B cell (primary cell): ENCODE measurements at places on chromosomes 2 and 18. TPM values are rescaled to one million over a fixed set of nuclear protein-coding genes. Genes with fewer than 3 reads are reported as not detected.

The CHRND gene
- not detected in 2 replicates for total RNA-seq

The B4GALT6 gene
- 1.7 TPM in 2 replicates for total RNA-seq

The OLA1 gene
- total RNA-seq, result 44.3 and 47.7 TPM in 2 replicates

The ARHGAP15 gene
- total RNA-seq, result 187 and 198 TPM in 2 replicates

GRCh38 chr18:26649193-26649543 is 100.8 kb upstream of the KCTD1 start:
- no peaks in the 10 kb centered on the region for H3K4me1 ChIP-seq
- DNase-seq, result no peak
- H3K36me3 ChIP-seq, result no peaks in the 10 kb centered on the region
- H3K27me3 ChIP-seq, result peaks cover 16% of the 10 kb centered on the region
- no peak overlapping the region for H3K4me3 ChIP-seq

- H3K4me3 ChIP-seq, result no peak overlapping the region
- H3K36me3 ChIP-seq, result no peaks in the 10 kb centered on the region
- H3K4me1 ChIP-seq, result no peaks in the 10 kb centered on the region
- no peak for DNase-seq
Observed at GRCh38 chr2:121860033-121860757, 104.7 kb downstream of the TSN start.

DNA sequence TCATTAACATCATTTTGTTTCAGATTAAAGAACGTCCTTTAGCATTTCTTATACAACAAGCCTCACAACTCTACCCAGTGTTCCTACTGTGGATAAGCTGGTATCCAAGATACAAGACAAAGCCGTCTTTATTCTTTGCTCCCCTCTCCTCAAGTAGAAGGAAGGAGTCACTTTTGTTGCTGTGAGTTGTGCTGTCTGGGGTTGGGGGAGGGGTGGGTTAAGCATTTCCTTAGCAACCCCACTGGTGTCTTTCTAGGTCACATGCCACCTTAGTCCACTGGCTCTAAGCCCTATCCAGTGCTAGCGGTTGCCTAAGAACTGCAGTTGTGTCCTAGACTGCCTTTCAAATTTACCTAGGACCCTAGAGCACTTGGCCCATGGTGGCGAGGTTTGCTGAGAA is 155.6 kb upstream of the PIEZO2 start:
- no peaks in the 10 kb centered on the region for H3K4me1 ChIP-seq
- no peak overlapping the region for H3K4me3 ChIP-seq
- no peak overlapping the region for H3K27ac ChIP-seq
- DNase-seq, result no peak

DNA sequence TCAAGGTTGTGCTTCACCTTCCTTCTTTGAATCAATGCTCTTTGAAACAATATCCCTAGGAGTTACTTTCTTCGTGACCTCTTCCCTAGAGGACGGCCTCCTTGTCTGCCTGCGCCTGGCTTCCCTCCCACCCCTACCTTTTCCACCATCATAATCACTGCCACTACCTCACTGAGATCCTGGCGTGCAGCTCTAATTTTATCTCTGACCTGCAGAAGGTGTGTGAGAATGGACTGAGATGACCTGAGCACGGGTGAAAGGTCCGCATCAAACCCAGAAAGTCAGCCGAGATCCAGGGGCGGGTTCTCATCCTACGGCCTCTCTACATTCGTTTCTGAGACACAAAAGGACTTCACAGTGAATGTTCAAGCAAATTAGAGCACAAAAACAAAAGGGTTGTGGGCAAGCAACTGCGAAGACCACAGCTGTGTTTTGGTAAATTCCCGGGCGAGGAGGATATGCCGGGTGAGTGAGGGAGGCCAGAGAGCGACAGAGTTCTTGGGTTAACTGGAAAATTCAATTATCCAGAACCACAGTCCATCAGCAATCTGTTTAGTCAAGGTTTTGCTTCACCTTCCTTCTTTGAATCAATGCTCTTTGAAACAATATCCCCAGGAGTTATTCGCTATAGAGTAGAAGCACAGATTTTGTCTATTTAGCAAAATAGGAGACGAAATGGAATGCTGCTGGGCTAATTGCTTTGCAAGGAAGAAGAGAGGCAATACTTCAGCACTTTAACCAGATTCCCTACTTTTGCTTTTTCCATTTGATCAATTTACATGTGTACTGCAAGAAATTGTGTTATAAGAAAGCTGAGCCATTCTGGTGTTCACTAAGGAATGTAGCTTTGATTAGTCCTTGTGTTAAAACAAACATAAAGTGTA is 212.6 kb downstream of the ACKR3 start:
- DNase-seq, result no peak
- no peaks in the 10 kb centered on the region for H3K27me3 ChIP-seq
- H3K27ac ChIP-seq, result no peak overlapping the region
- H3K36me3 ChIP-seq, result no peaks in the 10 kb centered on the region
- no peaks in the 10 kb centered on the region for H3K4me1 ChIP-seq
- H3K4me3 ChIP-seq, result no peak overlapping the region

DNA sequence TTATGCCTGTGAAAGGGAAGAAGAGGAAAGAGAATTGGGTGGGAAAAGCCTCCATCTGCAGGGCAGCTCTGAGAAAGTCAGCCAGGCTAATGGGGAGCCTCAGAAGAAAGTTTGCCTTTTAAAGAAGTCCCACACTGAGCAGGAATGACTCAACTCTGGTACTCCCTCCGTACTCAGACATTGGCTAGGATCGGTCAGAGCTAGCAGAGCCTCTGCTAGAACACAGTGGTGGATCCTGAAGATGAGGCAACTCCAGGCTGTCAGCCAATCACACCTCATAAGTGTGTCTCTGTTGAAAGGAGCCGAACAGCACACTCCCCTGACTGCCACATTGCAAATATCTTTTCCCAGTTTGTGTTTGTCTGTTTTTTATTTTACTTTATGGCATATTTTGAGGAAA is 96.9 kb downstream of the HNRNPLL start:
- H3K36me3 ChIP-seq, result no peaks in the 10 kb centered on the region
- no peak for DNase-seq
- H3K27ac ChIP-seq, result no peak overlapping the region
- H3K4me1 ChIP-seq, result no peaks in the 10 kb centered on the region
- no peaks in the 10 kb centered on the region for H3K27me3 ChIP-seq

DNA sequence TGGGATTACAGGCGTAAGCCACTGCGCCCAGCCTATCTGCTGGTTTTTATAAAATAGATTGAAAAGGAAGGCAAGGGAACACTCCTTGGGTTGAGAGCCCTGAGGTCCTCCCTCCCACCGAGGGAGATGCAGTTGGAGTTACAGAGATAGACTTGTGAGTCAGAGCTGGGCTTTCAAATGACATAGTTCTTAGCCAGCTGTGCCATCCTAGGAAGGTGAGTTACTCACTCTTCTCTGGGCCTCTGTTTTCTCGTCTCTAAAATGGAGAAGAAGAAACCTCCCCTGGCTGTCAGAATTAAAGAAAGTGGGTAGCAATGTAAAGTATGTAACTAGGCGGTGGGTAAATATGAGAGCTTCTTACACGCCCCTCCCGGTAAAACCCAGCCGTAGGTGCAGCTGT is 2.4 kb downstream of the LRRFIP1 start:
- no peak overlapping the region for H3K4me3 ChIP-seq
- no peak overlapping the region for H3K27ac ChIP-seq
- peaks cover 10% of the 10 kb centered on the region for H3K4me1 ChIP-seq
- no peaks in the 10 kb centered on the region for H3K36me3 ChIP-seq

DNA sequence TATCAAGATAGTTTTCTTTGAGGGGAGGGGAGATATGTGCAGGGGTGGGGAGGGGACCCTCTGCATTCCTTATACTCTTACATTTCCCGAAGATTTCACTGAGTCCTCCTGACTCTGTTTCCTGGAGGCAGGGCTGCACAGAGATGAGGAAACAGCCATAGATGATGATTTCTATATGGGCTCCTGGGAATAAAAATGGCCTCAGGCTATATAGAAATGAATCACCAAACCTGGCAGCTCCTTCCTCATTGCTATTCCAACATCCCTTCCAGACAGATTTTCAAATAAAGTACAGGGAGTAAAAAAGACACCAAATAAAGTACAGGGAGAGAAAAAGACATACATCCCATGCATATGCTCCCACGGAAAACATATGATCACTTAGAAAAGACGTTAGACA is 474.8 kb upstream of the RAB6C start:
- no peak overlapping the region for H3K27ac ChIP-seq
- no peaks in the 10 kb centered on the region for H3K27me3 ChIP-seq
- H3K36me3 ChIP-seq, result no peaks in the 10 kb centered on the region
- no peak overlapping the region for H3K4me3 ChIP-seq
- no peaks in the 10 kb centered on the region for H3K4me1 ChIP-seq

DNA sequence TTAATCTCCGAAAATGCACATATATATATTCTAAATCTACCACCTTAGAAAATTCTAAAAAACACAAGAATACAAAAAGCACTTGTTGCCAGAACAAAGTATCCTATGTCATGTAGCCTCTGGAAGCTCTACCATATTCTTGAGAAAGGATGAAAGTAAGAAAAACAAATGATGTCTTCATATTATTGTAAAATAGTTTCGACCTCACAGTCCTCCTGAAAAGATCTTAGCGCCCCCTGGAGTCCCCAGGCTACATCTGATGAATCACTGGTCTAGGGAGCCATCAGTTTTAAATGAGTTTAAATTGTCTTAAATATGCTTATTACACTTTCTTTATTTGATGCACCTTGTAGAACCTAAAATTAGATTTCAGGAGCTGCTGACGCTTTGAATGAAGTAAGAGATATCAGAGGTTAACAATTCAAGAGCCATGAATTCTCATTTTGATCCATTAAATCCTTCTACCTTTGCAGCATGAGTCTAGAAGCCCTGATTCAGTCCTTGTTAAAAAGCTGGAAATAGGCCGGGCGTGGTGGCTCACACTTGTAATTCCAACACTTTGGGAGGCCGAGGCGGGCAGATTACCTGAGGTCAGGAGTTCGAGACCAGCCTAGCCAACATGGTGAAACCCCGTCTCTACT is 138.8 kb downstream of the MCFD2 start:
- no peak overlapping the region for H3K4me3 ChIP-seq
- H3K27ac ChIP-seq, result no peak overlapping the region
- H3K4me1 ChIP-seq, result no peaks in the 10 kb centered on the region
- no peaks in the 10 kb centered on the region for H3K36me3 ChIP-seq
- peak; percentile 60 for DNase-seq

DNA sequence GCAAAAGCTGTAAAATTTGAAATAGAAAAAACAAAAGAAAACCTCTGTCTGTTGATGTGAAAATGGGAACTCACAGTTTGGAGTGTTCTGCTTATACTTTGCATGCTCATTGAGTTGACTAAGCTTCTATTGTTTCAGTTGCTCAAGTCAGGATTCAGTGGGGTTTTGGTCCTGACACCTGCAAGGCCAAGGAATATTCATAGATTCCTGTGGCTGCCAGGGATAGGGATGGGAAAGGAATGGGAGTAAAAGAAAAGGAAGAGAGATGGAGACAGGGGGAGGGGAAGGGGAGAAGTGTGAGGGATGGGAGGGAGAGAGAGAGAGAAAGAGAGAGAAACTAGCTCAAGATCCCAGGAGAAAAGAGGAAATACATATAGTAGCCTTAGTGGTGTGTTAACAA is 1.3 kb downstream of the CPS1 start:
- no peaks in the 10 kb centered on the region for H3K27me3 ChIP-seq
- H3K36me3 ChIP-seq, result no peaks in the 10 kb centered on the region
- no peak overlapping the region for H3K4me3 ChIP-seq
- no peaks in the 10 kb centered on the region for H3K4me1 ChIP-seq
- no peak overlapping the region for H3K27ac ChIP-seq

GRCh38 chr2:48870942-48871341 is 115.4 kb upstream of the LHCGR start:
- H3K4me3 ChIP-seq, result no peak overlapping the region
- H3K4me1 ChIP-seq, result no peaks in the 10 kb centered on the region
- no peaks in the 10 kb centered on the region for H3K27me3 ChIP-seq
- no peak for DNase-seq
- no peaks in the 10 kb centered on the region for H3K36me3 ChIP-seq
